ENCODE measurements at places on chromosomes 6 and 20.

DNA sequence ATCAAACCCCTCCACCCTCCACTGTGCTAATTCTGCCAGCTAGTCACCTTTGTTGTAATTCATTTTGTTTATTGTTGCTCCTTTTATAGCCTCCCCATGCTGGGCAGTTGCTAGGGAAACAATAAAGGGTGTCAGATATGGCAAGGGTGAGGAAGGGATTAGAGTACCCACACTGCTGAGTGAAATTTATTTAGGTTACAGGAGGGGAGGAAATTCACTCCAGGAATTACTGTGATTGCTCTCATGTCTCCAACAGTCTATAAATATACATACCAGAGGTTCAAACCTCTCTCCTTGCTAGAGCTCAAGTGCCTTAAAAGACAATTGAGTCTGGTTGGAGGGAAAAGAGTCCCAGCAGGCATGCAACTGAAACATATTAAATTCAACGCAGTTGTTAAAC, 90.6 kb upstream of the ADGRF1 start:
- DNase-seq = no peak
- H3K27ac ChIP-seq = no peak overlapping the region
- no peak overlapping the region for H3K4me3 ChIP-seq
- peaks cover 6% of the 10 kb centered on the region for H3K4me1 ChIP-seq
- H3K27me3 ChIP-seq = peaks cover 2% of the 10 kb centered on the region
- no peaks in the 10 kb centered on the region for H3K36me3 ChIP-seq

DNA sequence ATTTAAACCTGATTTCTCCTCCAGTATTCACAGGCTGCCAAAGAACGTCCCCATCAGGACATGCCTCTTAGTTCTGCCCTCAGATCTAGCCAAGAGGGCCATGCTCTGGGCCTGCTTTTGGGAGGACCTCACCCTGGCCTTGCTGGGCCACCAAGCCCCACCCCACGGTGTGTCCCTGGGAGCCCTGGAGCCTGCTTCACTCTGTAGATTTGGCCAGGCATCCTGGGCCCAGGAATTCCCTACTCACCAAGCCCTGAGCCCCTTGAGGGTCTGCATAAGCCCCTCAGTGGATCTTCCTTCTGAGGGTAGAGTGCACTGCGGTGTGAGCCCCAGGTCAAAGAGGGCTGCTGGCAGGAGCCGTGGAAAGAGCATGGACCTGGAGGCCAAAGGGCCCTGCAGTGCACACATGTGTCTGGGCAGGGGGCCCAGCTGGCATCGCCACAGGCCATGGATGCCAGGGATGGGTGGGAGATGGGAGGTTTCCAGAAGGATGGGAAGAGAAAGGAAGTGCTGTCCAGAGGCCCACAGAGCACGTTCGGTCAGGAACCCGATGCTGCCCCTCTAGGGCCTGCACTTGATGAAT, 98.0 kb downstream of the DACT2 start:
- H3K4me3 ChIP-seq = no peak overlapping the region
- peaks cover 3% of the 10 kb centered on the region for H3K4me1 ChIP-seq
- H3K27me3 ChIP-seq = peaks cover 4% of the 10 kb centered on the region
- H3K27ac ChIP-seq = no peak overlapping the region
- H3K36me3 ChIP-seq = no peaks in the 10 kb centered on the region

GRCh38 chr6:21494505-21494904, 99.0 kb upstream of the SOX4 start:
- no peak for DNase-seq
- H3K27ac ChIP-seq = no peak overlapping the region
- no peaks in the 10 kb centered on the region for H3K27me3 ChIP-seq
- no peaks in the 10 kb centered on the region for H3K36me3 ChIP-seq

GRCh38 chr20:42359617-42360016, 741.4 kb upstream of the CHD6 start:
- no peaks in the 10 kb centered on the region for H3K4me1 ChIP-seq
- no peak overlapping the region for H3K27ac ChIP-seq
- H3K4me3 ChIP-seq = no peak overlapping the region

GRCh38 chr20:57013741-57014140, 252.7 kb downstream of the BMP7 start:
- H3K27ac ChIP-seq = no peak overlapping the region
- H3K36me3 ChIP-seq = no peaks in the 10 kb centered on the region
- H3K4me3 ChIP-seq = no peak overlapping the region
- H3K27me3 ChIP-seq = peaks cover 28% of the 10 kb centered on the region
- DNase-seq = no peak

DNA sequence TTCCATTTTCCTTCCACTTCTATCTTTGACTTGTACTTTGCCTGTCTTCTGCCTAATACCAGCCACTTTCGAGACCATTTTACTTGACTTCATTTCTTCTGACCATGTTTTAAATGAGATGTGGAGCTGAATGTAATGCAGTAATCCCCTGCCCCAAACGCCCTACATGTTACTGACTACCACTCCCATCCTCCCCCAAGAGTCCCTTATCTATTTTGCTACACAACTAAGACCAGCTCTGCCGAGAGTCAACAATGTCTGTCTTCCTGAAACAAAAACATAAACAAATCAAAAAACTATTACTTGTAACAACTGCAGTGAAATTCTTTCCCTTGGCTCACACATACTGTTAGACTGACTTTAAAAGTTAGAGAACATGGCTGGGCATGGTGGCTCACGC, 27.1 kb upstream of the KIAA1586 start:
- no peak for DNase-seq
- no peaks in the 10 kb centered on the region for H3K4me1 ChIP-seq
- H3K27me3 ChIP-seq = peaks cover 13% of the 10 kb centered on the region

- peaks cover 14% of the 10 kb centered on the region for H3K4me1 ChIP-seq
- DNase-seq = no peak
- H3K27ac ChIP-seq = no peak overlapping the region
- no peaks in the 10 kb centered on the region for H3K27me3 ChIP-seq
- H3K4me3 ChIP-seq = no peak overlapping the region
Observed at GRCh38 chr20:44728801-44729443, 13.8 kb downstream of the CCN5 start.

GRCh38 chr20:54079652-54080051, 9.3 kb upstream of the BCAS1 start:
- peaks cover 4% of the 10 kb centered on the region for H3K36me3 ChIP-seq
- peaks cover 18% of the 10 kb centered on the region for H3K4me1 ChIP-seq
- no peak overlapping the region for H3K27ac ChIP-seq
- H3K27me3 ChIP-seq = peaks cover 14% of the 10 kb centered on the region
- no peak for DNase-seq
- no peak overlapping the region for H3K4me3 ChIP-seq

GRCh38 chr6:24154121-24154520, 28.1 kb downstream of the NRSN1 start:
- no peaks in the 10 kb centered on the region for H3K4me1 ChIP-seq
- no peak overlapping the region for H3K27ac ChIP-seq
- H3K36me3 ChIP-seq = no peaks in the 10 kb centered on the region
- H3K27me3 ChIP-seq = no peaks in the 10 kb centered on the region
- H3K4me3 ChIP-seq = no peak overlapping the region

Data from activated CD4-positive, alpha-beta T cell treated with anti-CD3 and anti-CD28 coated beads, Interleukin-2, amount 10 ng/mL, durations not matched to agents 24 days and 14 days (primary cell).